ENCODE measurements at places on chromosomes 11 and 22. TPM values are rescaled to one million over a fixed set of nuclear protein-coding genes. Genes with fewer than 3 reads are reported as not detected.
A peak's percentile ranks its signal among the peaks of the same experiment; 100 is the strongest.

DNA sequence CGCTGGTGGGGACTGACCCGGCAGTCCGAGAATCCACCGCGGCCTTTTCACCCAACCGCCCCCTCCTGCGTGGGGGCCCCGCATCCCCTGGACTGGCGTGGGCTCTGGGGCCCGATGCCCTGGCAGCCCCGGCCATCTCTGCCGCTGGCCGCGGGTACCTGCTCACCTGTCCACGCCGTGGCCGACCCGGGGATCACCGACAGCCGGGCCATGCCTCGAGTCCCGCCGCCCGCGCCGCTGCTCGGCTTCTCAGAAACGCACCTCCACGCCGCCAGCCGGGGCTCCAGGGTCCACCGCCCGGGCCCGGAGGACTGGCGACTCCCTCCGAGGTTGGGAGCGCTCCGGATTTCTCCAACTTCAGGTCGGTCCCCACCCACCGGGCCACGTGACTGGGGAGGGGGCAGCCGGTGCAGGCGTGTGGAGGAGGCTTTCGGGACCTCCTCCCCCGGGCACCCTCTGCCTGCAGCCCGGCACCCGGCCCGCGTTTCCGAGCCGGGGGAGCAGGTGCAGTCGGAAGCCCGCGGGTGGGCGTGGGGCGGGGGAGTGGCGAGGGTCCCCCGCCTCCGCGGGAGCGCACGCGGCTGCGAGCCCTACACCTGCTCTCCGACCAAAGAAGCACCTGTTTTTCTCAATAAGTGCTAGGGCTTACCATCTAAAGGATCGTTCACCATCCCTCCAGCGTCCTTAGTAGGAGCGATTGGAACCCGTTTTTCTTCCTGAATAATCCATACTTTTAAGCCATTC, 554 bp upstream of the NRIP3 start:
- no peak for DNase-seq

Gene MIAT
- total RNA-seq = 190 TPM

Gene LRP4
- total RNA-seq = 0.06 TPM

- no peak for DNase-seq
These were observed 10.5 kb upstream of the PATL1 start for GRCh38 chr11:59679347-59679746.

GRCh38 chr22:37047006-37047405, 4.5 kb upstream of the KCTD17 start:
- no peak for DNase-seq

DNA sequence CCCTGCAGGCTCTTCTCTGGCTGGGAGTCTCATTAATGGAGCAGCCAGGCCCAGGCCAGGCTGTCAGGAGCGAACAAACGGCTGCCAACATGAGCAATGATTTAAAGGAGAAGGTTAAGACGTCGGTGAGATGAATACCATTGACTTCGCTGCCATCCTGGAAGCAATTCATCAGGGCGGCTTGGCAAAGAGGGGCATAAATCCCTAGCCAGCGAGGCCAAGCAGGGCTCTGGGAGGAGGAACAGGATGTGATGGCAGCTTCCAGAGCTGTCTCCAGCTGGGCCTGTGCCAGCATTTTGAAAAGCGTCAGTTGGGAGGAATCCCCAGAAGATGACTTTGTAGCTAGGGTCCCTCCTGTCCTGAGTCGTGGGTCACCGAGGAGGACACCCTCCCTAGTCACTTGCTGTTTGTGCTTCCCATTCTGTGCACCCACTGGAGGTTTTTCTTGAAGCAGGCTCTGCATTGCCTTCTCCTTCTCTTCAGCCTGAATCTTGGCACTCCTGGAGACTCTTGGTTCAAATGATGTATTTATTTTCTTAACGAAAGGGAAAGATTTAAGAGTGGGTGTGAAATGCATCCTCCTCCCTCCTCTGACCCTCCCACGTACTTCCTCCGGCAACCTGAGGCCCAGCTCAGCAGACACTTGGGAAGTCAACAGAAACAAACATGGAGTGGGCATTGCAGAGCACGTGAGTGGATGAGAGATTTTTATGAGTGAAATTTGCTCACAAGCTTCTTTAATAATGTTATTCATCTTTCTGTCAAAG, 476.3 kb upstream of the CADM1 start:
- no peak for DNase-seq

- no peak for DNase-seq
These were observed 20.9 kb upstream of the NARS2 start for GRCh38 chr11:78595436-78596130.

DNA sequence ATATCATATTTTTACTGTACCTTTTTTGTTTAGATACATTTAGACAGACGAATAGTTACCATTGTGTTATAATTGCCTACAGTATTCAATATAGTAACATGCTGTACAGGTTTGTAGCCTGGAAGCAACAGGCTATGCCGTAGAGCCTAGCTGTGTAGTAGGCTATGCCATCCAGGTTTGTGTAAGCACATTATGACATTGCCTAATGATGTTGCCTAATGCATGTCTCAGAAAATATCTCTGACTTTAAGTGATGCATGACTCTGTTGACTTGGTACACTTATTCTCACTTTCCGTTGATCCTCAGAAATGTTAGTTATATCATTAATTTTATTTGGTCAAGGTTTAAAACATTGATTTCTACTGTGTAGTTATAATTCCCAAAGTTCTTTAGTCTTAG, 39.9 kb downstream of the OR2AT4 start:
- DNase-seq = no peak

Gene OR4A16
- total RNA-seq = not detected

Gene PHLDA2
- 0.55 TPM for total RNA-seq

DNA sequence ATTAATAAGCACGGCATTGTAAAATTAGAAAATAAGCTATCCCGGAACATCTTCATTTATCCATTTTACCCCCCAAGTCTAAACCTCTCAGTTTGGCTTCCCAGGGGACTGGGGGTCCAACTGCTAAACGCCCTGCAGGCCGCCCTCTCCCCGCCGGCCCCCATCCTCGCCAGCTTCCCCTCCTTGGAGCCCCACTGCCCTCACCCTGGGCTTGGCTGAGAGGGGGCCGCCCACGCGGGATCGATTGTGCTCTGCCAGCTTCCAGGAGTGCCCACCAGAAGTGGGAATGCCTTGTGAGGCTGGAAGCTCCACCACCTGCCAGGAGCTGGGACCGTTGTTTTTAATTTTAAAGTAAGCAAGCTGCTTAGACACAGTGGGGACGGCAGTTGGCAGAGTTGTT, 353.5 kb downstream of the TBC1D22A start:
- DNase-seq = no peak

- DNase-seq = no peak
These were observed 533.6 kb upstream of the API5 start for GRCh38 chr11:42778193-42778592.

DNA sequence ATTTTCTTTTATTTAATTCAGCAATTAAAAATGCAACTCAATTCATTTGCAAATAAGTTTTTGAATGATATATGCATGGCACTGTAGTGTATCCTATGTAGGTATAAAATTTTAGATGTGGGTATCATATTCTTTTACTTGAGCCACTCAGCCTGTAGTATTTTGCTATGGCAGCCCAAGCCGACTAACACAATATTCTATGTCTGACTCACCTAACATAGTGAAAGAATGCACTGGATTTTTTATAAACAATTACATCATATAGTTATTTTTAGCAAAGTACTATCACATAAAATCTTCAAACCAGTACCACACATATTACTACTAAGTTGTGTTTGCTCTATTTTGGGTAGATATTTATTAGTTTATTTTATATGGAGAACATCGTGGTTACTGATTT, 21.9 kb upstream of the GRIA4 start:
- DNase-seq = no peak

Gene PIWIL4
- total RNA-seq = 1.1 TPM

DNA sequence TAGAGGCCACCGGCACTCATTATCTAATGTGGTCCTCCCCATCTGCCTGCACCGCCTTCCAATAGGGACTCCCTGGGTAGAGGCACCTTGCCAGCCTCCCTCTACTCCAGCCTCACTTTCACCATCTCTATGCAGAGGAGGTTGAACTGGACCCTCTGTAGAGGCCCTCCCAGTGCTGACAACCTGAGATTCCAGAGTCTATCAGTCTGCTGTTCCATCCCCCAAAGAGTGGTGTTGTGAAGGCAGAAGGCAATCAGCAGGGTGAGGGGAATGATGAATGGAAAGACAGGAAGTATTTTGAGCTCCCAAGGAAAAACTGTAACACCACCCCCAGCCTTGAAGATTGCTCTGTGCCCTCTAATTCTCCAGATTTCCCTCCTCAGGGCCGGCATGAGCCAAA, 77.9 kb downstream of the THAP12 start:
- DNase-seq = no peak

GRCh38 chr11:68990995-68991780, 10.4 kb upstream of the MRGPRD start:
- peak; percentile 15 for DNase-seq

Gene MS4A12
- not detected for total RNA-seq

Gene BATF2
- 1.2 TPM for total RNA-seq

DNA sequence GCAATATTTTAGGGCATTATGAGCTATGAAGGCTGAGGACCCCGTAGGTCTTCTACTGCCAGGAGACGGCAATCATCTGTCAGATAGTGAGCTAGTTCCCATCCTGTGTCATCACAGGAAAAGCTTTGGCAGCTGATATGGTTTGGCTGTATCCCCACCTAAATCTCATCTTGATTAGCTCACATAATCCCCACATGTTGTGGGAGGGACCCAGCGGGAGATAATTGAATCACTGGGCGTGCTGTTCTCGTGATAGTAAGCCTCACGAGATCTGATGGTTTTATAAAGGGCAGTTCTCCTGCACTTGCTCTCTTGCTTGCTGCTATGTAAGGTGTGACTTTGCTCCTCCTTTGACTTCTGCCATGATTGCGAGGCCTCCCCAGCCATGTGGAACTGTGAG, 18.1 kb downstream of the CSRP3 start:
- no peak for DNase-seq

- DNase-seq = no peak
These were observed 5.9 kb upstream of the ME3 start for GRCh38 chr11:86678296-86678695.

DNA sequence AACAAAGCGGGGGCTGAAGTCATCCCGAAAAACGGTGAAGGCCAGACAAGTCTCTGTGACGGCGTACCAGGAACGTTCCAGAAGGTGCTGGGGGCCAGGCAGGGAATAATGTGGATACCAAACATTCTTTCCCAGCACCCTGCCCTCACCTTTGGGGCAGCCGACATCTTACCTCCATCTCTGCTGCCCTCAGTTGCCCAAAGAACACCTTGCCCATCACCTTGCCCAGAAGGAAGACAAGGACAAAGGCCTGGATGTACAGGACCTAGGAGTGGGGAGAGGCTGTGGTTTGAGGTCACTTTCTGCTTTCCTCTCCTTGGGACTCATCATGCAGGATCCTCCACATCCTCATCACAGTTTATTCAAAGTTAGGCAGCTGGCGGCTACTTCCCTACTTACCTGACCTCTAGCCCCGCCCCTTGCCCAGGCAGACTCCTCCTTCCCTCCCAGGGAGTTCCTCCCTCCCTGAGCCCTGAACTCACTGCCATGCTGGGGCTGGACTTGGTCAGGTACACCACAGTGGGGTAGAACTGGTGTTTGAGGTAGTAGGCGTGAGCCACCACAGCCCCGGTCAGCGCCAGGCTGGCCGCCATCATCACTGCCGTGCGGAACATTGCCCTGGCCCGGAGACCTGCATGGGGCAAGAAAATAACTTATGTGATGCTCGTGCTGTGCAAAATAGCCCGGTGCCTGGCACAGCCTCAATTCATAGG, 1.2 kb downstream of the SYVN1 start:
- peak; percentile 66 for DNase-seq

Gene MS4A14
- total RNA-seq = not detected

GRCh38 chr11:65454311-65454695, 31.7 kb downstream of the NEAT1 start:
- peak; percentile 20 for DNase-seq

Gene TRIM29
- total RNA-seq = not detected

DNA sequence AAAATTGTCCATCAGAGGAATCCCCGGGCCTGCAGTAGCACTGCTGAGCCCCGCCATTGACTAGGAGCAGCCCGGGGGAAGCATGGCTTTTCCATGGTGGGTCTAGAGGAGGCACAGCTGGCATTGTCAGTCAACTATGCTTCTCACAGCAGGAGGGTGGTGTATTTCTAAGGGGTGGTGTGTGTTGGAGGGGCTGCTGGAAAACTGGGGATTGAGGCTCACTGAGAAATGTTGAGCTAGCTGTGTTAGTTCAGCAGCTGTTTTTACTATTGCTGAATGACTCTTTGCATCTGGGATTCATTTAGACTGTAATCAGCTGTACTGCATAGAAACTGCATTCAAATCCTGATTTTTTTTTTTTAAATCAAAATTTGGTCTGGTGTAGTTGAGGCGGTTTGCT, 5.6 kb downstream of the DDX10 start:
- no peak for DNase-seq

DNA sequence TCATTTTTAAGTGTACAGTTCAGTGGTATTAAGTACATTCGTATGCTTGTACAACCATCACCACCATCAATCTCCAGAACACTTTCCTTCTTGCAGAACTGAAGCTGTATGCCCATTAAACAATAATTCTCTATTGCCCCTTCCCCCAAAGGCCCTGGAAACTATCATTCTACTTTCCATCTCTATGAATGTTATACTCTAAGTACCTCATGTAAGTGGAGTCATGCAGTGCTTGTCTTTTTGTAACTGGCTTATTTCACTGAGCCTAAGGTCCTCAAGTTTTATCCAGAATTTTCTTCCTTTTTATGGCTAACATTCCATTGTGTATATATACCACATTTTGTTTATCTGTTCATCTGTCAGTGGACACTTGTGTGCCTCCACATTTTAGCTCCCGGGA, 29.7 kb downstream of the MMP7 start:
- DNase-seq = no peak

Gene CEP57
- total RNA-seq = 101 TPM

GRCh38 chr11:104465321-104465720, 301.4 kb upstream of the PDGFD start:
- DNase-seq = no peak

GRCh38 chr11:12045914-12046635, 37.6 kb upstream of the DKK3 start:
- DNase-seq = no peak

DNA sequence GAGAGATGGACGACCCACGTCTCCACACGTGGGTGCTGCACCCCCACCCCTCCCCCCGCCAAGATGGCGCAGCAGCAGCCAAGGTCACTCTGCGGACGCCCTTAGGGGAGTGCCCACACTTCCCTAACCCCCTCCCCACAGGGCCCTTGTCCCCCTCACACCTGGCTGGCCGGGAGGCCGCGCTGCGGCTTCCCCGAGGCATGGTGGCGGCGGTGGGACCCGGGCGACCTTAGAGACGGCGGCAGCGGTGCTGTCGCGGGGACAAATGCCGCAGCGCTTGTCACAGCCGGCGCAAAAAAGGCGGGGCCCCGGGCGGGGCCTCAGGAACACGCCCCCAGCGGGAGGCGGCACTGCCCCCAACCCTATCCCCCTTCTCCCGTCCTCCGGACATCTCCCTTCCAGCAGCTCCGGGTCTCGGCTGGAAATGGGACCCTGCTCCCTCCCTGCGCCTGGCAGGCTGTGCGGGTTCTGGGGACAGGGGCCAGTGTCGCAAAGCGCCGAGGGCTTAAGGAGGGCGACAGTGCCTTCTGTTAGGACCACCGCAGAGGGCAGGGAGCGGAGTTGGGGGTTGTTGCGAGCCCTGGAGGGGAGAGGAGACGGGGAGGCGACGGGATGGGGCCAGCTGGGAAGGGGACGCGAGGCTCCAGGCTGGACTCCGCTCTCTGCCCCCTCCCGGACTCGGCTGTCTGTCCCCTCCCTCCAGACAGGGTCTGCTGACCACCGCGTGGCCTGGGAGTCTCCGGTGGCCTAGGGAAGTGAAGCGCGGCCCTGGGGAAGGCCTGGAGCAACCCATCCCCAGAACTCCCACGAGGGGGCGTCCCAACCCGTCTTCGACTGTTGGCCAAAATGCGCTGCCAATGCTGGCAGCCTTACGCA, at the start of gene CHCHD10:
TSS of gene CHCHD10 (minus strand) at position 300 of the 876 bp plus-strand sequence. CDS start at position 202, 98 bp downstream.
- peak; percentile 91 for DNase-seq

Data from activated naive CD8-positive, alpha-beta T cell treated with anti-CD3 and anti-CD28 coated beads, Interleukin-2, amount 10 ng/mL, durations not matched to agents 7 days and 5 days (primary cell).